ENCODE measurements at places on chromosomes 4 and X.

DNA sequence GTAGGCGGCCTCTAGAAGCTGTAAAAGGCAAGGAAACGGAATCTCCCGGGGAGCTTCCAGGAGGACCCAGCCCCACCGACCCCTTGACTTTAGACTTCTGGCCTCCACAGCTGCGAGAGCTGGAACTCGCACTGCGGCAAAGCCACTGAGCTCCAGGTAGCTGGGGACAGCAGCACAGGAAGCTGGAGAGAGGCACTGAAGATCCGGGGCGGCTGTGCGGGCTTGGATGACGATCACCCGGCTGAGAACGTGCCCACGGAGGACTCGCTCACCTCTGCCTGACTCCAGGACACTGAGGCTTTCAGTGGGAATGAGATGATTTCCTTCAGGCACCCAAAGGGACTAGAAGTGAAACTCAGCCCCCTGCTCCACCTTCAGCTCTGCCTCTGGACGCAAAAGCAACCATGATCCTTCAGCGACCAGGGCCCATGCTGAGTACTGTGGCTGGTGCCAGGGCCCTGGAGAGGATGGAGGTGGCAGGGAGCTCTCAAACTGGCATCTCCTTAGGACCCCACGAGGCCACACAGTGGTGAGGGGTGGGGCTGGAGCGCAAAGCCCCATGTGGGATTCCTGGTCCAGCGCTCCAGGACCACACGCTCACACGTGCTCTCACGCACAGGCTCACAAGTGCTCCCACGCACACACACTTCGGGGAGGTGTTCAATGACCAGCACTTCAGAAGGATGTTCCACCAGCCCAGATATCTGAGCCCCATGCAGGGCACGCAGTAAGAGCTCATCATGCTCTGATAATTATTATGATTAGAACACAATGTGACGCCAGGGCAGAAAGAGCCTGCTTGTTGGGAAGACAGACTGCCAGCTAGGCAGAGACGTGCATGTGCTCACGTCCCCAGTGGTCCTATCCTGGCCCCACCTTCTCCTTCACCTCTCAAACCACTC, 47.2 kb downstream of the ADRA2C start:
- DNase-seq, result no peak

- DNase-seq, result no peak
Measured at GRCh38 chr4:121272526-121272925, 108.3 kb downstream of the QRFPR start.

DNA sequence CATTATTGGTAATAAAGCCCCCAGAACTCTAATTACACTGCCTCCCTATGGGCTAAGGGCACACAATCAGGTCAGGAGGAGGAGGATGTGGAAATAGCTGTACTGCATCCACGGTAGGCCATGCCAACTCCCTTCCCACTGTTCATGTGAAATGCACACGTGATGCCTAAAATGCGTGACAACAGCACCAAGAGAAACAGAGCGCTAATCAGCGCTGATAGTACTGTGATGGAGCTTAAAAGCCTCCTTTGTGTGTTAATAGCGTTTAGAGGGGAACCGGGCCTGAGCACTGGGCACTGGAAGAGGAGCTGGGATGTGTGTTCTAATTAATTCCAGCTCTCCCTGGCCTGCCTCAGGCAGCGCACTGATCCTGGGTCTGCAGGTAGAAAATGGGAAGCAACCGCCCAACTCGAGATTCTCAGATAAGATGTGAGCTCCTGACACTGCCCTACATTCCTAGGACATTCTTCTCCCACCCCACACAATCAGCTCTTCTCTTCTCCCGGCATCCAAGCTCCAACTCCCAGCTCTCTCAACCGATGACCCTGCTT, 12.9 kb downstream of the DCTD start:
- DNase-seq, result no peak

GRCh38 chrX:46754586-46755061, 4.3 kb downstream of the SLC9A7 start:
- DNase-seq, result no peak

DNA sequence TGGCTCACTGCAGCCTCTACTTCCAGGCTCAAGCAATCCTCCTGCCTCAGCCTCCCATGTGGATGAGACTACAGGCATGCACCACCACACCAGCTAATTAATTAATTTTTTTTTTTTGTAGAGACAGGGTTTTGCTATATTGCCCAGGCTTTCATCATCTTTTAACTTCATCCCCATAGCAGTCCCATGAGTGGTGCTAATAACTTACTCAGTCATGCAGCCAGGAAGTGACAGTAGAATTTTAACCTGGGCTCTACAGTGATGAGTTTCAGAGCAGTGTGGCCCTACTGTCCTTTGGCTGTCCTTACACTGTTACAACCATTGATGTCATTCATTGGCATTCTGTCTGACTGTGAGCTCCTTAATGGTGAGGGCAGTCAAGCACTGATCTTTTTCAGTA, 3.9 kb upstream of the OCIAD2 start:
- no peak for DNase-seq

DNA sequence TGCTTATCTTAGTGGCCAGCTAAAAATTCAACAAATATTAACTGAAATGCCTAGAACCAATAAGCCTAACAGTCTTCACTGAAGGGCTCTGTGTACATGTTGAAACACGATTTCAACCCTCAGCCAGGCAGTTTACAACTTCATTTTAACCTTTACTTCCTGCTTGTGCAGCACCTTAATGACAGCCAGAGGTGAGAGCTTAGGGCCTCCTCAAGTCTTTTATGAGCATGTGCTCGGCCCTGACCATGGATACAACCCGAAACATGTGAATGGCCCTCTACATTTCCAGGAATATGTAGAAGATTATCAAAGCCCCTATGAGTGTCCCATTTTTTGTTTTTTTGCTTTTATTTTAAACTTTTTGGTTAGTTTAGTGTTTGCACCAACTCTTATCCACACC, 88.3 kb downstream of the MSN start:
- no peak for DNase-seq

DNA sequence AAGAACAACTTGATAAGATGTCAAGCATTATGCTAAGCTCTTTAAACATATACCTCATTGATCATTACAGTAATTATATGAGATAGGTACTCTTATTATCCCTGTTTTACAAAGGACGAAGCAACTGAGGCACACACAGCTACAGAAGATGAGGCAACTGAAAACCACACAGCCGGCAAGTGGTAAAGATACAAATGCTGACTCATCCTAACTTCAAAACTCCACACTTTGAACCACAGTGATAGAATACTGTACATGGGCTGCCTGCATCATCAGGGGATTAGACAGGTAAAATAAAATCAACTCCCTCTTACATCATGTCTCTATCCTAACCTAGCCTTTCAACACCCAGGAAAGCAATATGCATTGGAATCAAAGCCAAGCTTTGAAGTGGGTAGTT, 47.8 kb downstream of the LHFPL1 start:
- DNase-seq, result no peak

DNA sequence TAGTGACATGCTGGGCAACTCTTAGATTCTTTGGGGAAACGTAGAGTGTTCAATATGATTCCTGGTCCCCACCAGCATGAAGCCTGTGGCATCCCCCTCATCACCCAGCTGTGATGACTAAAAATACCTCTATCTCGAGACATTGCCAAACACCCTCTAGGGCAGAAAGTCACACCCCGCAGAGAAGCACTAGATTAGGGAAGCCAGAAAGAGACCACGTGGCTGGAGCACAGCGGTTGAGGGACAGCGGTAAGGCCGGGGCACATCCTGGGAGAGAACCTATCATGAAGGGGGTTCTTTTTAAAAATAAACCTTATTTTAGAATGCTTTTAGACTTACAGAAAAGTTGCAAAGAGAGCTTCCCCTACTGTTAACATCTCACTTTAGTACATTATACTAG, 11.0 kb downstream of the FAT1 start:
- DNase-seq, result no peak

GRCh38 chr4:41528512-41529205, 9.3 kb upstream of the LIMCH1 start:
- DNase-seq, result no peak

DNA sequence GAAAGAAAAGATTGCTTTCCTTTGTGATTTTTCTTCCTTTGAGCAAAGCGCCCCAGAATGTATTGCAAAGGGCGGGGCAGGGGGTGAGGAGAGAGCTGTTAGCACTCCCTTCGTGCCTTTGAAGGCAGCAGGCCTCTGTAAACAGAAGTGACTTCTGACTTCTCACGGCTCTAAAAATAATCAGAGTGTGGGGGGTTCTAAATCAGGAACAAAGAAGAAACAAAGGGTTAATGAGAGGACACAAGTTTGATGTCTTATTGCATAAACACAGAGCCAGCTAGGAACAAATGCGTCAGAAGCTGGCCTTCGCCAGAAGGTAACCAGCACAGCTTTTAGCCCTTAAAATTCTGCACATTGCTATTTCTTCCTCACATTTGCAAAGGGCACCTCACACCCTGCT, 626.2 kb downstream of the MID1IP1 start:
- no peak for DNase-seq

Measured in NCI-H1417 treated with DMSO at 0.1 percent for 48 hours (cell line).